GM20000 (cell line): ENCODE measurements at places on chromosomes 6 and 20.

- DNase-seq: no peak
Observed at GRCh38 chr6:98384801-98385200, 449.6 kb upstream of the POU3F2 start.

DNA sequence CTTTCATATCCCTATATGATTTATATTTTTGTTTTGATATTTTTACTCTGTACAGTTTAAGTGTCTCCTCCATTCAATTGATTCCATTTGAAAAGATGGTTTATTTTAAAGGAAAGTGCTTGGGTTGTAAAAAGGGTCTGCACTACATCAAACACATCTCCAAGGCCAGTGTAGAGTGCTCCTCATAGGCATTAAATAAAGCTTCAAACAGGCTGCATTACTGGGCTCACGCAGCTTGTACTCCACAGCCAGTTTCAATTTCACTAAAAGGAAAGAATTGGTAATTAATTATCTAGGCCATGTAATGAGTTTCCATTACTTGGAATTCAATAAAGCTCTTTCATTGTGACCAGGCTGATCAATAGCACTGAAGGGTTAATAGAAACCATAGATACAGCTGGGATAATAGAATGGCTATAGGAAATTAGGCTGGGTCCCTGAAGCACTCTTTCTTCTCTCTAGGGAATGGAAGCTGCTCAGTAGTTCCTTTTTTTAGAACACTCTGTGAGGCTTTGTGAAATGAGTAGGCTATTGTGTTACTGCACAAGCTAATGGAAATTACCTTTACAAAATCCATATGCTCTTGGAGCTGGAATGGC, 442.2 kb downstream of the RNF144B start:
- DNase-seq: no peak

GRCh38 chr6:116175344-116175743, 49.4 kb upstream of the COL10A1 start:
- no peak for DNase-seq

DNA sequence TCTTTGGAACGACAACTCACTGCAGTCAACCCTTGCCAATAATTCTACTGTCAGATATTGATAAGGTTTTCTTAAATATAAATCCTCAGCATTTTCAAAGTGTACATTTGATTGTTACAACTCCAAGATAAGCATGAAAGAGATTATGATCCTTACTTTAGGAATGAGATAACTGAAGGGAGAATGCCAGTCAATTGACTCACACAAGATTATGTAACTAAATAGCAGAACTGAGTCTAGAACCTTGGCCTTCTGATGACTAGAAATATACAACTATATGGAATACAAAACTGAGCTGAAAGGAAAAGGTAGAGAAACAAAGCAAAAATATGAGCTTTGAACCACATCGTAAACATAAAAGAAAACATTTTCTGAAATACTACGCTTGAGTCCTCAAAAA, 26.9 kb upstream of the STXBP5 start:
- no peak for DNase-seq

DNA sequence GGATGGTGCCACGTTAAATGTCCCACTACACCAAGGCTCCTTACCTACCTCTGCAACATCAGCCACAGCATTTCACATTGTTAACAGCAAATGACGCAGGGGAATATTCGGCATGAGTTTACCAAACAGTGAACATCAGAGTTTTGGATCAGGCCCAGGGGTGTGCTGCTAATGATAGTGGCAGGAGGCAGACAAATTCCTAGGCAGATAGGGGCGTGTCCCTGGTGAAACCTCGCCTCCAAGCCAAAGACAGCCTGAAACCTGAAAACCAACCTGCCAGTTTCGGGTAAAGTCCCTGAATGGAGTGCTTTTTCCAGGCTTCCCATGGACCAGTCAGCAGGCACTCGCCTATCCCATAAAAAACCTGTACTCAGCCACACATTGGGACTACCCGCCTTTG, 133.6 kb downstream of the SH3BGRL2 start:
- DNase-seq: no peak

DNA sequence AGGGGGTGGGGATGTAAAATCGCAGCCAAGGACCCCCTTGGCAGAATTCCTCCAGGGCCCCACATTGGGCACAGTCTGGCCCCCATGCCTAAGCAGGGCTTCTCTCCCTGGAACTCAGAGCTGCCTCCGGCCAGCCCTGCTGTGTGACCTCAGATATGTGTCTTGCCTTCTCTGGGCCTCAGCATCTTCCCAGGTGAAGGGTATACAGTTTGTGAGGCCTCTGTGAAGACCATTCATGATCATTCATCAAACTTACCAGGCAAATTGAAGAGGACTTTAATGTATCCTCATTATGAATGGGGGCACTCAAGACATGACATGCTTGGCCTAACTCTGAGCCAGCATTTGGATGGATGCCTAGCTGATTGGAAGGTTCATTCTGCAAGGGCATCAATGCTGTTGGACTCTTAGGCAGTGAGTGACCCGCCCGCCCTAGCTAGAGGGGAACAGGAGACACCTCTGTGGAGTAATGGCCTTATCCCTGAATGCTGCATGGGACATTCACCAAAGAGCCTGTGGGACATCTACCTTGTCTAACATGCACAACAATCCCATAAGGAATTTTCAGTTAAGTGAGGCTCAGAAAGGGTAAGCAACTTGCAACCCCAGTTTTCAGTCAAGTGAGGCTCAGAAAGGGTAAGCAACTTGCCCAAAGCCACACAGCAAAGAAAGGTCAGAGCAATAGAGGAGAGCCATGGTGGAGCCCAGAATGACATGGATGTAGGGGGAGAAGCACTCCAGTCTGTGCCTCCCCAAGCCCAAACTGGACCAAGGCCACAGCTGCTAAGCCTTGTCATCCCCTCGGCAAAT, 535 bp downstream of the CCN5 start:
- DNase-seq: no peak

DNA sequence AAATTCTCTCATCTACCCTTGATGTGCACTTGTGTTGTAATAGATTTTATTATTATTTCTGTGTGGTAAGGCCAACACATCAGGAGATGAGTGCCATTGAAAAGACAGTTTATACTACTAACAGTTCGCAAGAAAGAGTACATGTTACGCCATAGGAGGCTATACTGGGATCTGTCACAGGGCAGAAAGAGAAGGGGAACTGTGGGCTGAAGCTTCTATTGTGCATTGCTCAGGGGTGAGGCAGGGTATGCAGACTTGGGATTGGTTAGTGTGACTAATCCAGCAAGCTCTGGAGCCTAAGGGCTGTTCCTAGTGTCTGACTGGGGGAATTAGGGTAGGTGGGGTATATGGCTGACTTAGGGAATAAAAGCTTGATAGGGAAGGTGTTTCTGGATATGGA, 50.9 kb downstream of the GPR63 start:
- no peak for DNase-seq

- DNase-seq: no peak
Observed at GRCh38 chr6:122061855-122062254, 337.6 kb upstream of the HSF2 start.

DNA sequence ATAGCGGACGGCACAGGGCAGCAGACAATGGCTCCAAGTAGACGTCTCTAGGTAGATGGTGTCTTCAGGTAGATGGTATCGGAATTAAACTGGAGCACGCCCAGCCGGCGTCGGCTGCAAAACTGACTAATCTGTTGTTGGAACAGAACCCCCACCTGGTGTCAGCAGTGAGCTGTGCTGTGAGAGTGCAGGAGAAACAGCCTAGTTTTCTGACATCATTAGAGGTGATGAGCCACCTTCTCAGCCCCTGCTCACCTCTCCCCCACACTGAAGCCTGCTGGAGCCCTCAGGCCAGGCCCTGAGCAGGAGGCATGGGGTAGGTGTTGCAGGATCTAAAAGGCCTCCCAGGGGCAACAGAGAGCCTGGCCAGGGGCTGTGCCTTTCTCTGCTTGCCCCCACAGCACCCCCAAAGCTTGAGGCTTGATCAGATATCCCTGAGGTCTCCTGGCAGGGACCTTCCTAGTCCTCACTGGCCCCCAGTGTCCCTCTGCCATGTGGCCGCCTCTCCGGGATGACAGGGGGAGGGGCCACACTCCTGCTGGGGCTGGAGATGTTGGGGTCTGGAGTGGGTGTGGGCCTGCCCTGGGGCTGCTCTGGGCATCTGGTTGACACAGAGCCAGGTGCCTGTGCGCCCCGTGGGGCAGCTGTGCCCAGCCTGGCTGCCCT, 6.9 kb upstream of the HELZ2 start:
- DNase-seq: peak; percentile 78

- no peak for DNase-seq
Observed at GRCh38 chr6:113495521-113495920, 361.6 kb upstream of the MARCKS start.

DNA sequence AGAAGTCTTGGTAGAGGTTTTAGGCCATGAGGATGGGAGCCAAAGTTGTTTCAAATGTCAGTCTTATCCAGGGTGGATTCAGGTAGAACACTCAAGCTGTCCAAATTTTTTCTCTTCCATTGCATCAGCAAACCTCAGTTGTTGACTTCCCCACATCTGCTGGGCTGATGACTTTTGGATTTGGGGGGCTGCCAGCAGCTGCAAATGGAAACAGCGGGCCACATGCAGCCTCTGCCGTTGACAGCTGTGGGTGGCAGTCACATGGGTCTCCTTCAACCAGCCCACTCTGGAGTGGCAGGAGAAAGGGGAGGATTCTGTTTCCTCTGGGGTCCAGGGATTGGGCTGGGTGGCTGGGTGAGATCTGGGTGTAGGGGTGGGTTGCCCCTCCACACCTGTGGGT, 5.8 kb upstream of the MLN start:
- no peak for DNase-seq

- no peak for DNase-seq
Observed at GRCh38 chr6:14920276-14920675, 325.6 kb upstream of the JARID2 start.

GRCh38 chr6:4253604-4254231, 118.3 kb upstream of the ECI2 start:
- DNase-seq: no peak

- no peak for DNase-seq
Observed at GRCh38 chr6:38637756-38638155, 2.0 kb downstream of the BTBD9 start.

GRCh38 chr6:7373739-7374138, 15.8 kb downstream of the CAGE1 start:
- DNase-seq: no peak

DNA sequence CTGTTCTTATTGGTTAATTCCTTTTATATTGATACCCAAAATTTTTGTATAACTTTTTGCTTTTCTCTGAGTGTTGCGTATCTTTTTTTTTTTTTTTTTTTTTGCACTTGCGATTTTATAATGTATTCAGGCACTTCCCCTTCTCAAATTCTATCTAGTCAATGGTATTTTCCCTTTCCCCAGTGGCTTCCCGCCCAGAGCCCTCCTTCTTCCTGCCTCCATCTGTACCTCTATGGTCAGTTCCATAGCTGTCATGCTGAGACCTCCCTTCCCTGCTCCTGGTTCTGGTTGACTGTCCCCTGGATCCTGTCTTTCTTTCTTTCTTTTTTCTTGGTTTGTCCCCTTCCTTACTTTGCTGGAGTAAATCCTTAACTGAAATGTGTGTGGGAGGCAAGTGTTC, 94.7 kb downstream of the RNF144B start:
- DNase-seq: no peak

GRCh38 chr6:39822846-39823815, 31.0 kb downstream of the DAAM2 start:
- DNase-seq: no peak

GRCh38 chr6:131124336-131125071, 10.8 kb upstream of the AKAP7 start:
- no peak for DNase-seq

- no peak for DNase-seq
Observed at GRCh38 chr6:157822245-157823000, 623 bp upstream of the SNX9 start.

DNA sequence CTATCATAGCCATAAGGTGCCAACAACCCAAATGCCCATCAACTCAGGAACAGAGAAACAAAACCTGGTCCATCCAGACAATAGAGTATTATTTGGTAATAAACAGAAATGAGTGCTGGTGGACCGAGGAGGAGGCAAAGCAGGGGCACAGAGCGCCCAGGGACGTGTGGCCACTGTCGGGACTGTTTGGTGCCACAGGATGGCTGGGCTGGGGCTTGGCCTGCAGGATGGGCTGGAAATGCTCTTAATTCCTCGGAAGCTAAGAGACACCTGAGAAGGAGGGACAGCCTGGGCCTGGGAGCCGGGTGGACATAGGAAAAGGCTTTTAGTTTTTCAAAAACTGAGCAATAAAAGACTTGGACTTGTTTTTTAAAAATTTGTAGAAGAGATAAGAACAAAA, 216.4 kb downstream of the DLL1 start:
- DNase-seq: no peak

DNA sequence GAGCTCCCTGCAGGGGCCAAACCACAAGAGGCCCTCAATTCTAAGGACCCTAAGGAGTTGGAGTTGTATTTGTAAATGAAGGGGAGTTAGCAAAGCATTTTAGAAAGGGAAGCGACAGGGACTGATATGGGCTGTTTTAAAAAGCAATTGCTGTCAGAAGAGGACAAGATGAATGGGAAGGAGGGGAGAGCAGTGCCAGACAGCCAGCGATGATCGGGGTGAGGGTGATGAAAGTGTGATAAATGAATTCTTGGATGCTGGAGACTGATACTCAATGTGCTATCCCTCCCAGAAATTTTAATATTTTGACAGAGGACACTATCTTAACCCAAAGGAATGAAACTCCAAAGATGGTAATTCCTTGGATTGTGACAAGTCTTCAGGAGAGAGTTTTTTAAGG, 289.2 kb downstream of the CLIC5 start:
- no peak for DNase-seq

DNA sequence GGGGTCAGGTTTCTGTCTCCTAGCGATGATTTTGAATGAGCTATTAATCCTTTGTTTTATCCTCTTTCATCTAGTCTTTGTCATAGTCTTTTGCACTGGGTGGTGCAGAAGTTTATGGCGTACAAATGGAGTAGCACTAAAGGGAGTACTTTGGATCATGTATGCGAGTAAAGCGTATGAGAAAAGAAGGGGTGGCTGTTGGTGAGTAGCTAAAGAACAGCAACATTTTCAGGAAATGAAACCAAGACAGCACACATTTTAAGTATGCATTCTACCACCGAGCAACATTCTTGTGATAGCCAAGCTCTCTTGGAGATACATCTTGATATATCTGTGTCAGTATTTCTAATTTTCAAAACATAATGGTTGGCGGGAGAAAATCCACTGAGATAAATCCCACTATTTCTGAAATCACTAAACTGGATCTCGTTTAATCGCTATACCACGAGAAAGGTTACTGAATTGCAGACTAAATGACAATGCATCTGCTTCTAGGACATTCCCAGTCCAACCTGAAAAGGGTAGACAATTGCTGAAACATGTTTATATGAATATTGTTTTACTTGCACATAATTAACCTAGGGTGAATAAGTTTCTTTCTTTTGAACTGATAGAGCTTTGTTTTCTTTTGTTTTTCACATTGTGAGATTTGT, 196.1 kb downstream of the TRIM27 start:
- no peak for DNase-seq

- DNase-seq: peak; percentile 82
Observed at GRCh38 chr6:44000164-44000842, 126.9 kb downstream of the MRPL14 start.

- no peak for DNase-seq
Observed at GRCh38 chr6:56356426-56356825, 109.0 kb upstream of the COL21A1 start.

- no peak for DNase-seq
Observed at GRCh38 chr20:31430568-31431115, 9.8 kb upstream of the DEFB123 start.
